ENCODE measurements at places on chromosomes 13 and 19. TPM values are rescaled to one million over a fixed set of nuclear protein-coding genes. Genes with fewer than 3 reads are reported as not detected.

The KRTDAP gene
- not detected for total RNA-seq

The CEACAM16 gene
- total RNA-seq = not detected

The ARHGAP45 gene
- 20.2 TPM for total RNA-seq

The CXCL17 gene
- total RNA-seq = 0.34 TPM

DNA sequence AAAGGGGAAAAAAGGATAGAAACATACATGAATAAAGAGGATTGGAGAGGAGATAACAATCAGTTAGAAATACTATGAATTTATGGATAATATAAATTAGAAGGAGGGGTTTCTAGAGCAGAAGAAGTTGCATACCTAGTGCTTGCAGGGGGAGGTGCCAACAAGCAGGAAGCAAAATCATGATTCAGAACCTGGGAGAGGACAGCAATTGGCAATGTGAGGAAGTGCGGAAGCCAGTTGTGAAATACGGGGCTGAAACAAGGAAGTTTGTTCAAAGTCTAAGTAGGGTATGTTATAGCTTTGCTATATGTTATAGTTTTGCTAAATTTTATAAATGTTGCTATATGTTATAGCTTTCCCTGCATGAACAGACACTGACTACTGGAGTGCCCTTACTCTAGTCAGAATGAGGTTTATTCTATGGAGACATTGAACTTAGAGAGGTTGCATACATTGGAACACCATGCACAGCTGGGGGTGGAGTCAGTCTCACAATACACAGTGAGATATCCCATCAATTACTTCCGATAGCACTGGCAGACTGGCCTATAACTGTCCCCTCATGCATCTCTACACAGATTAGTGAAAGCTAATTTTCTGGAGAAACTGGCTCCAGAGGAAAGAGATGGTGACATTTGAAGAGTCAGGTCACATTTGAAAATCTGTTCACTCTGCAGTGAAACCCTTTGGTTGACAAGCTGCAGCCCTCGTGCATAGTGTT, 92.1 kb downstream of the GPC6 start:
- no peak for DNase-seq

DNA sequence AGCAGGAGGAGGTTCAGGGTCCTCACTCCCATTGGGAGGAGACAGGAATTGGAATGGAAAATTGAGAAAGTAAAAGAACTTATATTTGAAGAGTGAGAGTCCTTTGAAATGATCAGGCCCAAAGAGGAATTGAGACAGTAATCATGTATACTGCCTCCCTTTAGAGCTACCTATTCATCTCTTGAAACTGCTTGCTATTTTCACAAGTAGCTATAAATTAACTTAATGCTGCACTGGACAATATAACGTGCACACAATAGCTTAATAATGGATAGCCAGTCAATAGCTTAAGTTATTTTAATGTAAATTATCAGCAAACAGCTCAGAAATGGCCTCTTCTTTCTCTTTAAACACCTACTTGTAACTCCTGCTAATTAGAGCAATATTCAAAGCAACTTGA, 46.6 kb upstream of the MYCBP2 start:
- no peak for DNase-seq

DNA sequence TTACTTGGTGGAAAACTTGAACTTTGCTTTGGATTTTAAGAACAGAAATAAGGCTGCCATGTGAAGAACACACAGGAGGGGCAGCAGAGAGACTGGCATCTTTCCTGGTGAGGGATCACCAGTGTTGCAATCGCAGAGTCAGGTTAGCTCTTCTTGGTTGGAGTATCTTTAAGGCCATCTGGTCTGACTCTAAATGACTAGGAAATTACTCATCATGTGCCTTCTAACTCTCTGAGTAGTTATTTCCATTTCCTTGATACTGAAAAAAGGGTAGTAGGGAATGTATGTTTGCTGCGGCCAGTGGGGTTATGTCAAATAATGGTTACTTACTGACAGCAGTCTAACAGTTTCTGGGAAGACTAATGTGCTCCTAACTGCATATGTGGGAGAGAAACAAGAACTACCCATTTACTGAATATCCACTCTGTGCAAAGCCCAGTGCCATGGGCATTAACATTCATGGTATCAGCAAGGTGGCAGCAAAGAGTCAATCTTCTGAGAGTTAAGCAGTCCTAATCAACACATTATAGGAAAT, 122.1 kb downstream of the COG6 start:
- no peak for DNase-seq

DNA sequence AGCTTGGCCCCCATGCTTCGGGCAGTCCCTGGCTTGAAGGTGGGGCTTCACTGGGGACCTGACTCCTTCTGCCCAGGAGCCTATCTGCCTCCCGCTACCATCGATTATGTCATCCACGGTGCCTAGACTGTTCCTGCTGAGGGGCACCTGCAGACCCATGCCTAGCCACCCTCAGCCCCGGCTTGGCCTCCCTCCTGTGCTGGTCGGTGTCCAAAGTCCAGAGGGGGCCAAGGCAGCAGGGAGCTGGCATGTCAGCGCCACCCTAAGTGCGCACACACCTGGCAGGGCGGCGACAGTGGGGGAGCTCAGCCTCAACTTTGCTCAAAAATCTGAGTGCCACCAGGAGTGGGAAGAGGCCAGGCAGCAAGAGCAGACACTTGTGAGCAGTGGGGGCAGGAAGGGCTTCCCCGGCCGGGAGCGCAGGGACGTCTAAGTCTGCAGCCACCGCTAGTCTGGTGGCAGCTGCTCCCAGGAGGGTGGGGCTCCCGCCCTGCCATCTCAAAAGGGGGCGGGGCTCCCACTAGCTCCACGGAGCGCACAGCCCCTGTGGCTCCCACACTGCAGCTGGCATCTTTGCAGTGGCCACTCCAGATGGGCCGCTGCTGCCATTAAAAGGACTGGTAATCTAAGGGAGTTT, 13.5 kb upstream of the URAD start:
- DNase-seq = no peak

GRCh38 chr19:10832939-10833296, 3.1 kb downstream of the TMED1 start:
- no peak for DNase-seq
